CD4-positive, alpha-beta T cell (primary cell): ENCODE measurements at places on chromosomes 12 and 14.

- DNase-seq, result no peak
Observed at GRCh38 chr14:91987192-91987591, 39.7 kb upstream of the FBLN5 start.

DNA sequence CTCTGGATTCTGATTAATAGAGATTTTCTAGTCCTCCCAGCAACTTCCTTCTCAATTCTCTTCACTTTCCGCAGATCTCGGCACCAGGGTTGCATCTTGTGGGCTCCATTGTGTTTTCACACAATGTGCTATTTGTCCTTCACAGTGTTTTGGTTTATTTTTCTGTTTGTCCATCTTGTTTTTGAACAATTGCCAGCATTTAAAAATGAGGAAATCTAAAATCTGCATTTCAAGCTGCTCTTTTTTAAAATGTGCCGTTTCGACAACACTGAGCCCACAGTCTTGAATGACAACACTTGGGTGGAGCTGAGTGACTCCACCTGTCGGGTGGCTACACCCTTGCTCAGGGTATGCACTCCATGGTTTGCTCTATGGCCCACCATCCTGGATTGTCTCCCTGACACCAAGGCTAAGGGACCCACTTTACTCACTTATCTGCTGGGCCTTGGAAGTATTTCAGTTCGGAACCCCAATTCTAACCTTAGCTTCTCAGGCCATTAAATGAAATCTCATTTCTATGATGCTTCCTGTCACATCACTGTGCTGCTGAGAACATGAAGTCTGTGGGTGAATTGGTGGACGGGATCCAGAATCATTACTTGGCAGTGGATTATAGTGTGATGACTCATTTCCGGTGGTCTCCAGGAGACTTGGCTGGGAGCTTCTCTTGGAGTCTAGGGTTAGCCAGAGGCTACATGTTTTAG lies 3.4 kb upstream of the MYRFL start:
- no peak for DNase-seq

GRCh38 chr12:72346363-72346944 lies 74.3 kb downstream of the TRHDE start:
- DNase-seq, result no peak

DNA sequence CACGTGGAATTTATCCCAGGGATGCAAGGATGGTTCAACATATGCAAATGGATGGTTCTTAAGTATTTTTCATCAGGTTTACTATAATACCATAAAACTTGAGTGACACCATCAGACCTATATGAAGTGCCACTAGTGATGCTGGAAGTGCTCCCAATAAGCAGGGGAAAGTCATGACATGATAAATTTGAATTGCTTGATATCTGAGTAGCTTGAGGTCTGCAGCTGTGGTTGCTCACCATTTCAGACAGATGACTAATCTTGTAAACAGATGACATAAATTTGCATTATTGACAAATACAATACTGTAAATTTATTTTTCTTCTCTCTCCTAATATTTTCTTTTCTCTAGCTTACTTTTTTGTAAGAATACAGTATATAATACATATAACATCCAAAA lies 13.7 kb upstream of the PRPF39 start:
- DNase-seq, result no peak

DNA sequence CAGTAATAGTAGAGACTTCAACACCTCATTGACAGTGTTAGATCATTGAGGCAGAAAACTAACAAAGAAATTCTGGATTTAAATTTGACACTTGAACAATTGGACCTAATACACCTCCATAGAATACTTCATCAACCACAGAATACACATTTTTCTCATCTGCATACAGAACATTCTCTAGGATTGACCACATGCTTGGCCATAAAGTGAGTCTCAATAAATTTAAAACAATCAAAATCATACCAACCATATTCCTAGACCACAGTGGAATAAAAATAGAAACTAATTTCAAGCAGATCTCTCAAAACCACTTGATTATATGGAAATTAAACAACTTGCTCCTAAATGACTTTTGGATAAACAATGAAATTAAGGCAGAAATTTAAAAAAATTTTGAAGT lies 82.3 kb downstream of the SLC38A4 start:
- DNase-seq, result no peak

DNA sequence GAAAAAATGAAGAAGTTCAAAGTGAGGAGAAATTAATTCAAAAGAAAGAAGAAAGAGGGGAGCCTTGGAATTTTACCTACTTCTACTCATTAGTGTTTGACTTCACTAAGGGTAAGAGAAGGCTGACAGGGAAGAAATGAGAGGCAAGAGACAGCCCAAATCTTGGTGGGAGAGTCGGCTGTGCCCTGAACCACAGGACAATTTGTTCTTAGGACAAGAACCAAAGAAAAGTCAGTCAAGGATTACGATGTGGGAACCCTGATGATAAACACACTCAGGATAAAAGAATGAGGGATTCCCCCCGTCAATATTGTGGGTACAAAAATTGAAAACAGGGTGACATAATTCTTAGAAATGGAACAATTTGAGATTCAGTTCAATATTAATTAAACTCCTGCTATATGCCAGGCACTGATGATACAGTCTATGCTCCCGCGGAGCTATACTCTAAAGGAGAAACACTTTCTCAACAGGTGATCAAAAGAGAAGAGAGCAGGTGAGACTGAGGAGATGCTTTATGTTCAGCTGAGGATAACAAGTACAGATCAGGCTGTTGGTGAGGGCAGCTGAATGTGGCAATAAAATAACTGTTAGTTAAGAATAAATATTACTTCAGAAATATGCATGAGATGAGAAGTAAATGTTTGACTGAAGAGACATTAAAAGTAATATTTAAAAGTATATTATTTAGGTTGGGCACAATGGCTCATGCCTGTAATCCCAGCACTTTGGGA lies 175.4 kb downstream of the SLC25A21 start:
- no peak for DNase-seq

- peak; percentile 42 for DNase-seq
Observed at GRCh38 chr12:113048716-113049127, 7.8 kb upstream of the DTX1 start.

DNA sequence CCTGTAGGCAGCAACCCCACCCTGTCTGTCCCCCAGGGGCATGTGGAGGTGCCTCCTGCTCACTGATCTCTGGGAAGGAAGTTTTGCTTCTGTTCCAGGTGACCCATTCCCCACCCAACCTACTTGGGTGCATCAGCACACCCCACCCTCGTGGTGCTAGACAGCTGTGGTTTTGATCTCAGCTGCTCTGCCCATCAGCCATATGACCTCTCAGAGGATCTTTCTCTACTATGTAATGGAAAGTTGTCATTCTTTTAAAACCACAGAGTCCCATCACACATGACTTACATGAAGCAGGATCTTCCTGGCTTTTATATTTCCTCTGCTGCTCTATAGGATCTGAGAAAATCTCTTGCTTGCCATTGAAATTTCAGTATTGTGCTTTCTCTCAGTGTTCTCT lies 13.5 kb upstream of the KRT82 start:
- DNase-seq, result no peak

DNA sequence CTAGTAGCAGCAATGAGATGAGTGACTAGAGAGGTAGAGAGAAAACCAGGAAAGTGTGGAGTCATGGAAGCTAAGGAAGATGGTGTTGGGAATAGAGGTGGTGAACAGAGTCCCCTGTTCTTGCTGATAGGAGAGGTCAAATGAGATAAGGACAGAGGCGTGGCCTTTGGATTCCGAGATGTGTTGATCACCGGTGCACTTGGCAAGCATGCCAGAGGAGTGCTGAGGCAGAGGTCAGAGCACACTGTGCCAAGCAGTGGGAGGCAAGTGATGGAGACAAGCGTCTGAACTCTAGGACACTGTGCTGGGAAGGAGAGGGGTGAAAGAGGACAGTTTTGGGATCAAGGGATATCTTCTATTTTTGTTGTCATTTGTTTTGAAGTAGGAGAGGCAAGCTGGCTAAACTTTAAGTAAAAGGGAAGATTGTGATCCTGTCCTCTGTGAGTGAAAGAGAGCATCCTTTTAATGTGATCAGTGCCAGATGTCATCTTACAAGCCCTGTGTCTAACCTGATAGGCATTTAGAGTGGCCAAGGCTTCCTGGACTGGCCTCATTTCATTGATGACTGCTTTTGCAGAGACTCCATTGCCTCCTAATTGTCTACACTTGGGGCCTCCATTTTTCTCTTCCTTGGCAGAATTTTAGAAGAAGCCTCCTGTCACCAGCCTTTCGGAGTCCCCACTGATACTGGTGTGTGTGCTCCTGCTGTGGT lies 336.4 kb downstream of the CACNA1C start:
- DNase-seq, result no peak

DNA sequence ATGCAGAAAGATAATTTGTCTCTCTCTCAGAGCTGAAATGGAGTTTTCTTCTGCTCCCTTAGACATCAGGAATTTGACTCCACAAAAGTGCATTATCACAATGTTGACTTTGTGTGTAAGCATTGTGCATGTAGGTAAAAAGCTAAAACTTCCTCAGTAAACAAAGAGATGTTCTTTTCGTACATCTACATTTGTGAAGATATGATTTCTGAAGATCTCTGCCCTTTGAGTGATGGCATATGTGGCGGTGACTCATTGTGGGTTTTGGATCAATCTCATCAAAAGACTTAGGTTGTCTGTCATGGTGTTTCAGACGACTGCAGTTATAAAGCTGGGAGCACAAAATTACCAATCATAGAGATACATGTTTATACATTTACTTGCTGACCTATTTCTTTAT lies 411.4 kb upstream of the LMO3 start:
- no peak for DNase-seq

DNA sequence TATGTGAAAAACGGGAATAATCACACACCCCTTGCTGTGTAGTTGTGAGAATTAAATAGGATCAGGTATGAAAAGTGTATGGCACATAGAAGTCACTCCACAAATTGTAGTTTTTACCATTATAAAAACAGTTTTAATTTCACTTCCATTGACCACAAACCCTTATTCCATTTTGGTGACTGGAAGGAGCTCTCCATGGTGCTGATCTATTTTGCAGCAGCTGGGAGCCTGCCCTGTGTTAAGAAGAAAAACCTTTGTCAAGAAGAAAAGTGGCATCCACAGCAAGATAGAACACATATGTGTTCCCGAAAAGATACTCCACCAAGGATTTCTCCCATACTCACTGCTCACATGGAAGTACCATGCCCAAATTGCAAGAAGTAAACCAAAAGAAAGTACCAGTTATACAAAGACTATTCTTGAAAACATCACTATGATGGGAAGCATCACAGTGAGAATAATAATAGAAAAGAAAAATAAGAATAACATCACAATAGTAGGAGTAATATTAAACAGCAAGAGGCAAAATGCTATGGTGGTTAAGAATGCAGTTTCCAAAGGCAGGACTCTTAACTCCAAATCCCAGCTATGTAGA lies 58.7 kb downstream of the TUNAR start:
- no peak for DNase-seq

- no peak for DNase-seq
Observed at GRCh38 chr12:54337280-54337842, 12.4 kb downstream of the COPZ1 start.

GRCh38 chr14:103315351-103315911 lies 18.6 kb upstream of the EIF5 start:
- DNase-seq, result no peak

GRCh38 chr12:103780992-103781391 lies 60.0 kb downstream of the NT5DC3 start:
- no peak for DNase-seq

DNA sequence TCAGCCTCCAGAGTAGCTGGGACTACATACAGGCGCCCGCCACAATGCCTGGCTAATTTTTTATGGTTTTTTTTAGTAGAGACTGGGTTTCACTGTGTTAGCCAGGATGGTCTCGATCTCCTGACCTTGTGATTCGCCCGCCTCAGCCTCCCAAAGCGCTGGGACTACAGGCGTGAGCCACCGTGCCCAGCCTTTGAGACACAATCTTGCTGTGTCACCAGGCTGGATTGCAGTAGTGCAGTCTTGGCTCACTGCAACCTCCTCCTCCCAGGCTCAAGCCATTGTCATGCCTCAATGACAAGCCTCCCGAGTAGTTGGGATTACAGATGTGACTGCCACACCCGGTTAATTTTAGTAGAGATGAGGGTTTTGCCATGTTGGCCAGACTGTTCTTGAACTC lies 21.3 kb upstream of the STRN3 start:
- DNase-seq, result no peak

GRCh38 chr14:90384543-90384911 lies 12.3 kb upstream of the CALM1 start:
- peak; percentile 80 for DNase-seq

GRCh38 chr12:110741341-110742095 lies 1.2 kb downstream of the PPP1CC start:
- DNase-seq, result no peak

GRCh38 chr12:95731519-95731958 lies 59.0 kb downstream of the NTN4 start:
- no peak for DNase-seq

- DNase-seq, result no peak
Observed at GRCh38 chr12:28998662-28999120, 150.4 kb upstream of the FAR2 start.

- no peak for DNase-seq
Observed at GRCh38 chr14:74414403-74415114, 11.5 kb downstream of the SYNDIG1L start.

DNA sequence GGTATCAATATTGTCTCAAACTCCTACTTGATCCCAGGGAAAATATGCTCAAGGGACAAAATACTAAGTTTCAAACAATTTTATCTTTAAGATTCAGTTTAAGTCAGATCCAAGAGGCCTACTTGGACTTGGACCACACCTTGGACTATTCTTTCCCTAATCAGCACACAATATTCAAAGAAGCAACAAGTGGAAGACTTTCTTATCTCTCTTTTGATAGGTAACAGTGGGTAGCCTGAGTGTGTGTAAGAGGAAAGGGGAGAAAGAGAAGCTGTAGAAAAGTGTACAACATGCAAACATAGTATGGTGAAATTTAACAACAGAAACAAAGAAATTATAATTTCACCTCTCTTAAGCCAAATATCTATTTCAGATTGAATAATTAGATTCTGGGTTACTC lies 6.5 kb downstream of the CERS5 start:
- DNase-seq, result no peak

DNA sequence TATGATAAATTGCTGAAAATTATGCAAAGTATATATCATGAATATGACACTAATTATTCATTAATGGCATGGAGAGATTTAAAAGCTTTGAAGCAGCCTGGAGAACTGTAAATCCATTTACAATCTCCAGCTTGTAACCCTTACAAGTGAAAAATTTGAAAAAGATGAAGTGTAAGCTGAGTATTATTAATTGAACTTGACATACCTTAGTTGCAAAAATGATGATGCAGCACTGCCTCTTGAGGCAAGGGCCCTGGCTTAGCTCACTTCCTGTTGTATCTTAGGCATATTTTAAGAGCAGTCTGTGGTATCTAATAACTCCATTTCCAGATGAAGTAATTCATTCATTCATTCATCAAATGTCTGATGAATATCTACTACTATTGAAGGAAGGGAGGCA lies 158.6 kb downstream of the ANO4 start:
- no peak for DNase-seq

- DNase-seq, result peak; percentile 96
Observed at GRCh38 chr12:12725086-12725955, 8.2 kb downstream of the CDKN1B start.

GRCh38 chr12:116612436-116612835 lies 53.3 kb downstream of the MAP1LC3B2 start:
- DNase-seq, result no peak

- DNase-seq, result no peak
Observed at GRCh38 chr12:69972136-69972535, 147.1 kb downstream of the MYRFL start.
